ENCODE measurements at places on chromosomes 4 and X.

GRCh38 chr4:168837922-168838321 is 172.1 kb downstream of the CBR4 start:
- no peak for DNase-seq

GRCh38 chrX:109958266-109958665 is 44.6 kb upstream of the TMEM164 start:
- no peak for DNase-seq

- no peak for DNase-seq
Observed at GRCh38 chr4:147773261-147774184, 41.6 kb downstream of the ARHGAP10 start.

DNA sequence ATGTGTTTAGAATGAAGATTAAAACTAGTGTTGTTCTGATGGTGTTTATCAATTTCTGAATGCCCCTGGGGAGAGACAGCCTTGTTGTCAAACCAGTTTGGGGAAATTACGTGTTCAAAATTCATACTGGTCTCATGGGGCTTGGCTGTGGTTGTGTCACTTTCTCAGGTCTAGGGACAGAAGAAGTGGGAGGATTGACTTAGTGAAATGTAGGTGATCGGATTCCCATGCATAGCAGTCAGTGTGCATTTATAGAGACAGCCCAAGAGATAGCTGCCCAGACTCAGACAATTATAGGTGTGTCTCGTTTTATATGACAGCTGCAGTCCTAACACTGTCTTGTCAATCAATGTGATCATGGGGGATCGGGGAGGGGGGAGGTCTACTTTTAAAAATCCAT is 94.4 kb upstream of the CLCN4 start:
- DNase-seq = no peak

DNA sequence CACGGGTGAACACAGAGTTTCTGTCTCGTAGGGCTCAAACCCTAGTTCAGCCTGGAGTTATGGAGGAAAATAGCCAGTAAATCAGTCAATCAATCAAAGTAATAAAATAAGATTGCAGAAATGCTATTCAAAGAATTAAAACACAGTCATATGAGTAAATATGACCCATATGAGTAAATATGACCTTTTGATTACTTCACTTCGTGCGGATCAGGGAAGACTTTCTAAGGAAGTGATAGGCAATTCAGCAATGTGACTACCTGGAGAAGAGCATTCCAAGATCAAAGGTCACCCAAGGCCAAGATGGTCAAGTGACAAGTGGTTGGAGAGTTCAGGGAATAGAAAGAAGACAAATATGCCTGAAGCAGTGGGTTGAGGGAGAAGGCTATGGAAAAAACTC is 722.6 kb downstream of the ADGRL3 start:
- DNase-seq = no peak

DNA sequence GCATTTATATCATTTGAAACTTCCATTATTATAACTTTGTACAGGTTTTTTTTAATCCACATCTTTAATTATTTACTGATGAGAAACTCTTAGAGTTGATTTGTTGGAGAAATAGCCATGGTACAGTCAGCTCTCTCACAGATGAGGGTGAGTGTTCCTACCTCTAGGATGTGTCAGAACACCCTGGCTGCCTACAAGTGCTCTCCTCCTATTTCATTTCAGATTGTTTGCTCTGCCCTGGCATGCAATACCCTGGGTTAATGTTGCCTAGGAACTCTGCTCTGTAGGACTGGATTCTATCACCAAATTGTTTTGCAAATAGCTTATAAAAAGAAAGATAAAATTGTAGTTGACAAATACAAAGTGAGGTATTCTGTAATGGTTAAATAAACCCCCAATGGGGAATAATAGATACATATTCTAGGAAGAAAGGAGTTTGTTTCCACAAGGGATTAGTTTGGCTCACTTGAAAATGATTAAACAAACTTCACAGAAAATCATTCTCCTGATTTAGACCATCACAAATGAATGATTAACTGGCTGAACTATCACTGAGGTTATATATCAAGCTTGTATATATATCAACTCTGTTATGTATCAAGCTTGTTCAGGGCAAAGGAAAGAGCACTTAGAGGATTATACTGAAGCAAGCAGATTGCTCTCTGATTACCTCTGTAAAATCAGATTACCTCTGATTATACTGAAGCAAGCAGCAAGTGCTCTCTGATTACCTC is 150.0 kb downstream of the PDE5A start:
- DNase-seq = no peak

GRCh38 chr4:169151671-169152070 is 119.1 kb downstream of the SH3RF1 start:
- DNase-seq = peak; percentile 20

DNA sequence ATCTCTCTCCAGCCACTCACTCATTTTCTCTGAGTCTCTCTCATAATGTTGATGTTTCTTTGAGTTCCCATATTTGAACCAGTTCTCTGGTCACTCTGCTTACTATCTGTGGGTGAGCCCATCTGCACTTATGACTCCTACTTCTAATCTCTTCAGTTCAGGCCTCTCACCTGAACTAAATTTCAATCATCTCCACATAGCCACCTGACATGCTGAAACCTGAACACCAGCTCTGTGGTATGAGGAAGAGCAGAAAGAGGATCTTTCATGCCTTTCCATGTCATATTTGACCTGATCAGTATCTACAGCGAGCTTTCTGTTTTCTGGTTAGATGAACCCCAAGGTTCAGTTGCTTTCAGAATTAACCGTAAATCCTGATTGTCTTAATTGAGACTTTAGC is 122.2 kb upstream of the ESX1 start:
- DNase-seq = no peak

GRCh38 chr4:83440899-83441298 is 14.7 kb downstream of the HELQ start:
- no peak for DNase-seq

DNA sequence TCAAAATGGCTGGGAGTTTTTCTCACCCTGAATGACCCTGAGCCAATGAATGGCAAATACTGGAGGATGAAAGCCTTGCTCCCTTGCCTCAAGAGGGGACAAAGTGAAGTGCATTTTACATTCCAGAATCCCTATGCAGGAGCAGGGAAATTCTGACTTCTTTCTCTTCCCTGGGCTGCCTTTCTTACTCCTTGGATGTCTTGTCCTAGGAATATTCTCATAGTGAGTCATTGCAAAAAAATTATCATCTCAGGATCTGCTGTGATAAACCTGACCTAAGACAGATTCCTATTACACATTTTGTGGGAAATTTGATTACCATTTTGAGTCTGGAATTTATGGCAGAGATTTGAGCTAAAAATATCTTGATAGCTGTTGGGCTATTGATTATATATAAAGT is 199.9 kb downstream of the TMA16 start:
- DNase-seq = no peak

DNA sequence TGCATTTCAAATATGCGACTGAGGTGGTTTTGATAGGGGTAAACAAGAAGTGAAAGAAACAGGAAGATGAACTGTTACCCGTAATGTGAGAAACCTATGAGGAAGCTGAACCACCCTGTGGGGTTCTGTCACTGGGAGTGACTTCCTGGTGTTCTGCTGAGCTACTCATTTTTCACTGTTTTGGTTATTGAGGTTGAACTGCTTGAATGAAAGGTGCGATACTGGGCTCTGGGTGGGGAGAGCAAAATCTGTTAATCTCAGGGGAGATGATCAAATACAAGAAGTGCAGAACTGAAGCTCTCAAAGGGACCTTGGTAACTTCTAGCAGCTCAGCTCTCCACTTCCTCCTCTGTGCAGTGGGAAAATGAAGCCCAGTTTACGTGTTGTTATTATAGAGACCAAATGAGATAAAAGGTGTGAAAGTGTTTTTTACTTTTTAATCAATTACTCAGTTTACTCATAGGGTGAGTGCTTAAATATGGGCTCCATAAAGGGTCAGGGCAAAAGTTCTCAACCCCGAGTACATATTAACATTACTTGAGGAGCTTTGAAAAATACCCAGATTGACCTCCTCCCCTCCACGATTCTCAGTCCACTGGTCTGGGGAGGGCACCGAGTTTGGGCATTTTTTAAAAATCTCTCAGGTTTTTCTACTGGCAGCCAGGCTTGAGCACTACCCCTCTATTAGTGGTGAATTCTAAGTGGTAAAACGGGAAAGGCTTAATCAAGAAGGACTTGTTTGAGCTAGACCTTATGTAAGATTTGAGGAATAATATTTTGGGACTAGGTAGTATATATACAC is 66.7 kb downstream of the COQ2 start:
- no peak for DNase-seq

GRCh38 chr4:71380788-71381187 is 42.0 kb downstream of the SLC4A4 start:
- DNase-seq = peak; percentile 27

- peak; percentile 28 for DNase-seq
Observed at GRCh38 chrX:46255046-46255445, 290.2 kb downstream of the ZNF674 start.

DNA sequence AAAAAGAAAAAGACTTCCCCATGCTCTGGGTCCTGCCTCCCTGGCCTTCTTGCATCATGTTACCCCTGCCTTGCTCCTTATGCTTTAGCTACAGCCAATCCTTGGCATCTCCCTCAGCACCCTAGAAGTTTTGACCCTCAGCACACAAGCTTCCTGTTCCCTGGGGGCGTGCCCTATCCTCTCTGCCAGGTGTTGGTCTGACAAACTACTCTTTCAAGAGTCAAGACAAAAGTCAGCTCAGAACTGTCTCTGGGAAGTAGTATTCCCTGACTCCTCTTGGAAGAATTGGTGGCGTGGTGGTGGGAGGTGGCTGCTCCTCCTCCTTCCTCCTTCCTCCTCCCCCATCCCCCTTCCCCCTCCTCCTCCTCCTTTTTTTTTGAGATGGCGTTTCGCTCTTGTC is 41.0 kb downstream of the PRPS1 start:
- DNase-seq = no peak

DNA sequence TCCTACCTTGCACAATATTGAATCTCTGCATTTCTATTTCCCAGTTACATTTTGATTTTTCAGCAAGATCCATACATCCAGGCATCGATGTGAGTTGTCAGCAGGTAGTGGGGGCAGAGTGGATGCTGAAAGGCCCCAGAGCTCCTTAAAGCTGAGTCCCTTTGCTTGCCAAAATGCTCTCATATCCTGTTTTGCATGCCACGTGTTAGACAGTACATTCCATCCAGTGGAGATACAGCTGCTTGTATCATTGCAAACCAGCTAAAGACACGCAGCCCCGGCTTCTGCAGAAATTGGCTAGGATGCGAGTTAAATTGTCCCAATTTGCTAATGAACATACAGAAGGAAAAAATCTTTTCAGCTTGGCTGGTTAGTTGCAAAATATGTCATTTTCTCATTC is 179.6 kb upstream of the MXRA5 start:
- DNase-seq = no peak

All from GM04503 (cell line).